ENCODE measurements at places on chromosomes 6 and 20.

DNA sequence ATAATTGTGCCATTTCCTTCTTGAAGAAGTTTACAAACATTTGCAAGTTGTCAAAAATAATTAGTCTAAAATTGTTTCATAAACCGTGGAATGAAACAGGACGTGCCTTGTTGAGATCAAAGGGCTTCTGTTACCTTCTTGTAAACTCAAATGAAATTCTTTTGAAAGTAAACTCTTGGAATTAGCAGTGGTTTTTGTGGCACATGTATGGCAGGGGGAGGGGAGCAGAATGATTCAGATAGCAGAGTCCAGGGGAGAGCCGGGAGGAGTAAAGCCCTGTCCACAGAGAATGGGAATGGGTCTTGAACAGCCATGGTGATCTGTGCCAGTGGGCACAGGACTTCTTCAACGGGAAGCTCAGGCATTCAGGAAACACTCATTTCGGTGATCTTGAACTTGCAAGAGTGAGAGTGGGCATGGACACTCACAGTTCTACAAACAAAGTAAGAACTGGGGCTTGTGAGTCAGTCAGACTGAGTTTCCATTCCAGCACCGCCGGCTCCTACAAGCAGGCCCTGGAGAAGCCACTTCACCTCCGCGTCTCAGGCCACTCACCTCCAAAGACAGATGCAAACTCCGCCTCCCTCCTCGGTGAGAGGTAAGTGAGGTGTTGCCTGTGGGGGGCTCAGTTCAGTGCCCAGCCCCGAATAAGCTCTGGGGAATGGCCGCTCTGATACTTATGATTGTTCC is 143.1 kb downstream of the CDH26 start:
- DNase-seq: no peak

- no peak for DNase-seq
Measured at GRCh38 chr20:30610029-30610693, 647.3 kb upstream of the DEFB115 start.

DNA sequence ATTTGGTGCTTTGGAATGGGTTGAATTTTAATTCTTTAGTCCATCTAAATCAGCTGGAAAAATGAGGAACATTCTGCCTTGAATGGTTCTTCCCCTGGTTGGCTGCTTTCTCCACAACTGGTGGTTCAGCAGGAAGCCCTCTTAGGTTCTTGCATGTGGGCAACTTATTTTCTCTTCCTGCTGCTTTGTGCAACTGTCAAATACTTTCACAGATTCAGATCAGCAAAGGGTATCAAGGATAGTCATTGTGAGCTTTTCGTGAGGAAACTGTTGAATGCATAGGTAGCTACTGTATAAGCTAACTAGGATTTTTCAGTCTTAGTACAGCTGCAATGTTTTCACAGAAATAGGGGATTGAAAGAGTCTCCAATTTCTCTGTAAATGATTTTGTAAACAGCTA is 72.9 kb upstream of the MRAP2 start:
- DNase-seq: no peak

DNA sequence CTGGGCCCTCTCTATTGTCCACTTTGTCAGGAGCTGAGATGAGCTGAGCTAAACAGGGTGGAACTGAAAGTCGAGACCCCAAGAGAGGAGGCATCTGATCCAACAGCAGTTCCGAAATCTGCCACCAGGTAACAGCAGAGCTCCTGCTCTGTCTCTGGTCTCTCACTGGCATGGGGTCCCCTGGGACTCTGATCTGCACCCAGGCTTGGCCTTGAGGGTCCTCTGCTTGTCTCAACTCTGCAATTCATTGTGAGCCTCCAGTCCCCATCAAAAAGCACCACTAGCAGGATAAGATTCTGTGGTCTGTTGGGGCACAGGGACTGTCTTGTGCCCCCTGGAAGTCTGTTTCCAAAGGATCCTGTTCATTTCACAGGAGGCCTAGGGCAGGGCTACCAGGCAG is 62.5 kb upstream of the TOP1 start:
- no peak for DNase-seq

DNA sequence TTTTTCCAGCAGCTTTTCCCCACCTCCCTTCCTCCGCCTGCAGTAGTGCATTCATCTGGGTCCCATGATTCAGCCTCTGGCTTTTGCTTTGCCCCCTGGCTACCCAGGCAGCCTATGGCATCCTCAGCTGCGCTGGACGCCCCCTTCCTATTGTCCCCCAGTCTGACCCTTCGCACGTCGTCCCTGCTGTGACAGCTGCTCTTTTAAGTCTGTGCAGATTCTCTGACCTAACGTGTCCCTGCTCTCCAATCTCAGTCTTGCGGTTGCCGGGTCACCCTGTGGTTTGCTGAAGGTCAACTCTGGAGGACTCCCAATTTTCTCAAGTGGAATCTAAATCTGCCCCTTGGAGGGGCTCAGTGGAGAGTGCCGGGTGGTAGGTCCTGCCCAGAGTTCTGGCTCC is 294.3 kb downstream of the CDC5L start:
- no peak for DNase-seq

- no peak for DNase-seq
Measured at GRCh38 chr20:10300582-10301446, 82.2 kb downstream of the SNAP25 start.

DNA sequence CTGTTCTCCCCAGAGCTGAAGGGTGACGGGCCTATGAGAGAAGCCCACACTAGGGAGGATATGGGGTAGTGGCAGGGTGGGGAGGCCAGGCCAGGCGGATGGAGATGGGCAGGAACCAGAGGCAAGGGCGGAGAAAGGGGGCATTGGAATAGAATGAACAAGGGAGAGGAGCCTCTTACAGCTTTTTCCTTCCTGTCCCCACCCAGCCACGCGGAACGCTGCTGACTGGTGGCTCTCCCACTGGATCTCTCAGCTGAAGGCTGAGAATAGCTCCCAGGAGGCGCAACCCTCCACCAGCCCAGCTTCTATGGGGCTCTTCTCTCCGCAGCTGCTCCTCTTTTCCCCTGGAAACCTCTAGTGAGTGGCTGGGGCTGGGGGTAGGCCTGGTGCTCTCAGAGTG is 10.8 kb downstream of the DLK2 start:
- no peak for DNase-seq

GRCh38 chr6:3594201-3594600 is 137.4 kb upstream of the SLC22A23 start:
- DNase-seq: no peak

- DNase-seq: no peak
Measured at GRCh38 chr20:57393321-57394120, 2.3 kb downstream of the RBM38 start.

DNA sequence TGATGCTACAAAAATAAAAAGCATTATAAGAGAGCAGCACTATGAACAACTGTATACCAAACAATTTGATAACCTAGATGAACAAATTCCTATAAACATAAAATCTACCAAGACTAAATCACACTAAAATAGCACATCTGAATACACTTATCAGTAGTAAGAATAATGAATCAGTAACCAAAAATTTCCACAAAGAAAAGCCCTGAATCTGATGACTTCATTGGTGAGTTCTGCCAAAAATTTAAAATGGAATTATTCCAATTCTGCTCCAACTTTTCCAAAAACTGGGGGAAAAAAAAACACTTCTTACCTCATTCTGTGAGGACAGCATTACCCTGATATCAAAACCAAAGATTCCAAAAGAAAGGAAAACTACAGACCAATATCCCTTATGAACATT is 206.2 kb downstream of the WDR27 start:
- no peak for DNase-seq

- DNase-seq: no peak
Measured at GRCh38 chr6:34518669-34519365, 37.3 kb downstream of the SPDEF start.

Data from nucleus accumbens (tissue), 56 donors.